Gastrocnemius medialis (tissue), 4 donors: ENCODE measurements at places on chromosomes 3 and 15. TPM values are rescaled to one million over a fixed set of nuclear protein-coding genes. Genes with fewer than 3 reads are reported as not detected.

DNA sequence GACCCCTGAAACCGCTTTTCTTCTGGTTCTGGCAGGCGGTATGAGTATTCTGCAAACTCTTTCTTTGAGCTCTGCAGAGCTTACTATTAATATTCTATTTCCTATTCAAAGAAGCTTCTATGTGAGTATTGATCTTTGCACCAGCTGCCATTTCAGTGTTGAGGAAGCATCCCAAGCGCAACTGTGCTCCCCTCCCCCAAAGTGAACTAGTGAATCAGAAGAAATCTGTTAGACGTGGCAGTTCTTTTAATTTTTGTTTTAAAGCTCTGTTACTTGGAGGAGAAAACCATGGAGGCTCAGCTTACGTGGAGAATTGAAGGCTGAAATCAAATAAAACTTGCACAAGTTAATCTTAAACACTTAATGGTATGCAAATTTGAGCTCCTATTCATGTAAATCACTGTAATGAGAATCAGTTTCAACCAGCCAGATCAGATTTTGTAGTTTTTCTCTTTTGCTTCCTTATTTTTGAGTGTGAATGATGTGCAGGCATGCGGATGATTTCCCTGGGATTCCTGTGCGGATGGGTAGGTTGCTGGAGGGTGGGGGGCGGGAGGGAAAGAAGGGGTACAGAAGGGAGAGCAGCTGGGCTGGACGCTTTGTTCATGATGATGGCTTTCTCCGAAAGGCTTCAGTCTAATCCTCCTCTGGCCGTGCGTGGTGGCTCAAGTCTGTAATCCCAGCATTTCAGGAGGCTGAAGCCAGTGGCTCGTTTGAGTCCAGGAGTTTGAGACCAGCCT, 16.1 kb upstream of the AGBL1 start:
- peak overlapping the region; percentile 33 for H3K27ac ChIP-seq
- H3K36me3 ChIP-seq, result no peaks in the 10 kb centered on the region
- no peak overlapping the region for H3K4me3 ChIP-seq
- no peaks in the 10 kb centered on the region for H3K27me3 ChIP-seq
- no peak for DNase-seq

- no peak for DNase-seq
- no peak overlapping the region for H3K27ac ChIP-seq
- H3K4me1 ChIP-seq, result no peaks in the 10 kb centered on the region
- H3K4me3 ChIP-seq, result no peak overlapping the region
- H3K36me3 ChIP-seq, result no peaks in the 10 kb centered on the region
Observed at GRCh38 chr3:145869958-145870357, 291.0 kb downstream of the PLOD2 start.

DNA sequence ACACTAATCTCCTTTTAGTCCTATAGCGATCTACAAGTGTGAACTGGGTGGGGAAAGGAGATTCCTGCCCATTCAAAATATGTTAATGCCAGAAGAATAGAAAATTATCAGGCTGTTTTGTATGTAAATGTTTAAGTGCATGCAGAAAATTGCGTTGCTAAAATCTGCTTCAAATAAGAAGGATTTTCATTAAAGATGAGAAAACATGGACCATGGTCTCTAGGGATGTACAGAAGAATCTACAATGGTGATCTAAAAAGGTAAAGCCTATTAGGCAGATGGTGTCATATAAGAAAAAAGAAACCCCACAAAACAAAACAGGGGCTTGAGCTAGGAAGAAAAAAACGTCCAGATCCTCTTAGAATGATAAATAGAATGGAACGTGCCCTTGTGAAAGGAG, 287.5 kb upstream of the ROBO1 start:
- no peaks in the 10 kb centered on the region for H3K4me1 ChIP-seq
- DNase-seq, result no peak

DNA sequence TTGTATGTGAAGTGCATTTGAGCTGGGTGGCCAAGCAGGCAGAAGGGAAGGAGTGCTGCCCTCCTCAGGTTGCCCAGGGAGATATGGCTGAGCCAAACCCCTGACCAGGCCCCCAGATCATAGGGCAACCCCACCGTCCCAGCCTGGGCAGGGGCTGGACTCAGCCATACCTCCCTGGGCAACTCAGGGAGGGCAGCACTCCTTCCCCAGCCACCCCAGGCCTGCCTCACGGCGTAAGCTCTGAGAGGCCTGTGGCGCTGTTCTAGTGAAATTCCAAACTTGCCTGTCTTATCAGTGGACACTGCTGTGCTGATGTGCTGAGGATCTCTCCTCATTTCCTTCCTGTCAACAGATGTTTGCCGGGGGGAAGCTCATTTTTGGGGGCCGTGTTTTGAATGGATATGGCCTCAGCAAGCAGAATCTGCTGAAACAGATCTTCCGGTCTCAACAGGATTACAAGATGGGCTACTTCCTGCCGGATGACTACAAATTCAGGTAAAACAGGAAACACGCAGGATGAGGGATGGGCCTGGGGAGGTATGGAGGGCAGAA, 57.6 kb upstream of the FGD5 start:
- H3K27me3 ChIP-seq, result no peaks in the 10 kb centered on the region
- H3K4me1 ChIP-seq, result no peaks in the 10 kb centered on the region
- H3K36me3 ChIP-seq, result no peaks in the 10 kb centered on the region
- no peak overlapping the region for H3K27ac ChIP-seq

DNA sequence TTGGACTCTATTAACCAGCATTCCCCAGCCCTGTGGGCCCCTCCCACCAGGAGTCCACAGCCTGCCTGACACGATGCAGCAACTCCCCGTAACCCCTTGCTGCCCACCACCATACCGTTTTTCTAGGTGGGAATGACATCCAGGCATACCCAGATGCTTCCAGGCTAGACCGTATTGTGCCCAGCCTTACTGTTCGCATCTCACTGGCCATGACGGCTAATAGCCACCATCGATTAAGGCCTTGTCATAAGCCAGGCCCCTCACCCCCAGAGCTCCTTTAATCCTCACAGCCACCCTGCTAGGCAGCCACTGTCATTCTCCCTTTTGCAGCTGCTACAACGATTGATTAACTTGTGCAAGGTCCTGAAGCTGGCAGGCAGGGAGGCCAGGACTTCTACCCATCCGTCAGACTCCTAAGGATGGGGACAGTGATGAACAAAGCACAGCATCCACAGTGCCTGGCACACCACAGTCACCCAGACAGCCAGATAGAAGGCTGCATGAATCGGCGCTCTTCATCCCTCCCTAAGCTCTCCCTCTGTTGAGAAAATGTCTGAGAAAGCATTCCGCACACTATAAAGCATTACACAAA, 60.0 kb upstream of the FLNB start:
- H3K4me1 ChIP-seq, result peaks cover 47% of the 10 kb centered on the region
- H3K27me3 ChIP-seq, result no peaks in the 10 kb centered on the region
- DNase-seq, result no peak

COL7A1 gene
- total RNA-seq, result 0.95 TPM

ZIC4 gene
- total RNA-seq, result 0.19 TPM

MINDY2 gene
- 22.0 TPM for total RNA-seq

SLCO2A1 gene
- 0.07 TPM for total RNA-seq

- H3K4me3 ChIP-seq, result no peak overlapping the region
- DNase-seq, result no peak
- H3K4me1 ChIP-seq, result peaks cover 26% of the 10 kb centered on the region
- H3K36me3 ChIP-seq, result no peaks in the 10 kb centered on the region
- H3K27ac ChIP-seq, result peak overlapping the region; percentile 57
Observed at GRCh38 chr3:58627941-58628340, 38.6 kb downstream of the FAM3D start.

CLDN16 gene
- not detected for total RNA-seq

DNA sequence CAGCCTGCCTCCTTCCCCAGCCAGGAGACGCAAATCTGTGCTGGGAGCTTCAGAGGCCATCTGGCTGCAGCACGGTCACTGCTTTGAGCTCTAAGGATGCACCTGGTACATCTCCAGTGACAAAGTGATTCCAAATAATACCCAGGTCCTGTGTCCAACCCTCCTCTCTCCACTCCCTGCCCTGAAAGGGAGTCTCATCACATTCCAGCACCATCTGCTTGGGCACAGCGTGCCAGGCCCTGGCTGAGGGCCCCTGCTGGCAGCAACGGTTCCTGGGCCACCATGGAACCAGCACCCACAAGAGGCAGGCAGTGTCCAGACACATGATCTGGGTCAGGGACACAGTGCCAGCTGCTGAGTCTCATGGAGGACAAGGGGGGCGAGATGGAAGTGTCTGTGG, 81.3 kb downstream of the MTHFS start:
- peak; percentile 52 for DNase-seq
- peaks cover 13% of the 10 kb centered on the region for H3K4me1 ChIP-seq
- H3K27ac ChIP-seq, result no peak overlapping the region
- H3K36me3 ChIP-seq, result no peaks in the 10 kb centered on the region
- H3K27me3 ChIP-seq, result no peaks in the 10 kb centered on the region
- H3K4me3 ChIP-seq, result no peak overlapping the region

DOCK3 gene
- total RNA-seq, result 0.78 TPM

DNA sequence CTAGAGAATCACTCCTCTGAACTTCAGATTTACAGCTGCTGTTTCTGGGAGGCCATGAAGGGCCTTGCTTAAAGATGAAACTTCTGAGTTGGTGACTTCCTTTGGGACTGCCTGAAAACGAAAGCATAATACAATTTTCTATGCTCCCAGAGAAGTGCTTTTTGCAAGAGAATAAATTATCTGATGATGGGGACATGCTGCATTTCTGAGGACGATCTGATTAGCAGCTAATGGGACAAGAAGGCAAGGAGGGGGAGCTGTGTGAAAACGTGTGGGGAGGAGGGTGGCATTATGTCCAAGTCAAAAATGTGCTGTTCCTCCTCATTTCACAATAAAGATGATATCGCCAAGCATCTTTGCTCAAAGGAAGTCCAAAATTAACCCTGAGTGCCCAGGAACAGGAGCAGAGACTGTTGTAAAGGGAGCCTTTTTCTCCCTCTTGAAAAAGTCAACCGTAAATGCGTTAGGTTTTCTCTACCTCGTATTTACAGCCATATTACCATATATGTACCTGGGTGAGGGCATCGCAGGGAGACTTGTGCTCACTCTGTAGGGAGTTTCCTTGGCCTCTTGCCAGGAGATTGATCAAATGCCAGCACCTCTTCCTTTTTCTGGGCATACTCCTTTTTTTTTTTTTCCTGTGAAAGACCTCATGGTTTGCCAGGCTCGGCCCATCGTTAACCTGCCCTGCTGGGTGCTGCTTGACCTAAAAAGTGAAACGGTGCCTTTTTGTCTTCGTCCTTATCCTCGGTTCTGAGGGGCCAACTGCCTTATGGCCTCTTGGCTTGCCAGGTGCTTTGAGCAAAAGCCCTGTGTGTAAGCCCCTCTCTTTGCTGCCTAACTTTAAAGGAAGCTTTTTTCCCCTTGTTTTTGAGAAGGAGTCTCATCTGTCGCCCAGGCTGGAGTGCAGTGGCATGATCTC, 11.5 kb downstream of the ITPR1 start:
- peak overlapping the region; percentile 10 for H3K4me3 ChIP-seq
- peak overlapping the region; percentile 53 for H3K27ac ChIP-seq
- no peak for DNase-seq

CCR8 gene
- total RNA-seq, result not detected

GRCh38 chr3:177144922-177145321, 52.4 kb downstream of the TBL1XR1 start:
- H3K27ac ChIP-seq, result no peak overlapping the region
- peaks cover 58% of the 10 kb centered on the region for H3K4me1 ChIP-seq
- no peaks in the 10 kb centered on the region for H3K36me3 ChIP-seq
- DNase-seq, result no peak
- no peaks in the 10 kb centered on the region for H3K27me3 ChIP-seq
- H3K4me3 ChIP-seq, result no peak overlapping the region

- H3K4me1 ChIP-seq, result no peaks in the 10 kb centered on the region
- H3K27me3 ChIP-seq, result no peaks in the 10 kb centered on the region
- no peak overlapping the region for H3K27ac ChIP-seq
- H3K36me3 ChIP-seq, result no peaks in the 10 kb centered on the region
- no peak for DNase-seq
Observed at GRCh38 chr3:94373456-94373855, 310.6 kb downstream of the NSUN3 start.

ERICH6 gene
- total RNA-seq, result not detected

STOML1 gene
- total RNA-seq, result 17.0 TPM

CLDN11 gene
- total RNA-seq, result 1.9 TPM

GRCh38 chr3:99474776-99475175, 163.6 kb upstream of the COL8A1 start:
- no peak overlapping the region for H3K4me3 ChIP-seq
- no peak for DNase-seq
- no peaks in the 10 kb centered on the region for H3K4me1 ChIP-seq
- H3K27ac ChIP-seq, result no peak overlapping the region

DNA sequence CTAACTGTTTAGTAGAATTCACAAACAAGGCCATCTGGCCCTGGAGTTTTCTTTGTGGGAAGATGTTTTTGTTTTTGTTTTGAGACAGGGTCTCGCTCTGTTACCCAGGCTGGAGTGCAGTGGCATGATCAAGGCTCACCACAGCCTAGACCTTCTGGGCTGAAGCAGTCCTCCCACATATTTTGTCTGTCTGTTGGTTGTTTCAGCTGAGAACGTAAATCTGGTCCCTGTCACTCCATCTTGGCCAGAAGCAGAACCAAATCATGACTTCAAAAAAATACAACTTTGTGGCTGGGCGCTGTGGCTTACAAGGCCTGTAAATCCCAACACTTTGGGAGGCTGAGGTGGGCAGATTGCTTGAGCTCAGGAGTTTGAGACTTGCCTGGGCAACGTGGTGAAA, 27.1 kb downstream of the MRAS start:
- peaks cover 41% of the 10 kb centered on the region for H3K4me1 ChIP-seq
- no peaks in the 10 kb centered on the region for H3K36me3 ChIP-seq

DNA sequence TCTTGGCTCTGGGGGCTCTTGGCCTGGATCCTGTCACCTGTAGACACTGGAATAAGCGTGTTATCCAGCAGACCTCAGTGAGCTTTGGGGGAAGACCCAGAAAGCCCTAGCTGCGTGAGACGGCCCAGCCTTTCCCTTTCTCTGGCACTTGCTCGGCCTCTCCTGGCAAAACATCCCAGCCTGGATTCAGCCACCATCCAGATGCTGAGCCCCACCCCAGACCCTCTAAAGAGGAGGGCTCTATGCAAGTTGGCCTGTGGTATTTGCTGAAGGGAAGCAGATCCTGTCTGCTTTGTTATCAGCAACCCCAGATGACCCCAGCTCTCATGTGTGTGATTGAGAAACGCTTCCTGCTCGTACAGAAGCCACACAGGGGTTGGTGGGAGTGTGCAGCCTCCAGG, 267.2 kb downstream of the FAM43A start:
- H3K27me3 ChIP-seq, result no peaks in the 10 kb centered on the region
- H3K4me1 ChIP-seq, result peaks cover 7% of the 10 kb centered on the region
- H3K27ac ChIP-seq, result peak overlapping the region; percentile 34
- no peak overlapping the region for H3K4me3 ChIP-seq
- no peaks in the 10 kb centered on the region for H3K36me3 ChIP-seq

GRCh38 chr15:76011627-76012551, at the start of gene NRG4:
Gene NRG4 (minus strand): TSS chr15:76012424. CDS start chr15:76011230, 1,194 bp downstream.
- no peaks in the 10 kb centered on the region for H3K36me3 ChIP-seq
- peaks cover 9% of the 10 kb centered on the region for H3K4me1 ChIP-seq
- DNase-seq, result peak; percentile 77
- no peaks in the 10 kb centered on the region for H3K27me3 ChIP-seq
- H3K4me3 ChIP-seq, result peak within 1 kb of the TSS; percentile 39

- H3K36me3 ChIP-seq, result no peaks in the 10 kb centered on the region
- H3K4me3 ChIP-seq, result no peak overlapping the region
- H3K4me1 ChIP-seq, result no peaks in the 10 kb centered on the region
- no peaks in the 10 kb centered on the region for H3K27me3 ChIP-seq
Observed at GRCh38 chr3:13823692-13824091, 56.2 kb downstream of the WNT7A start.
